ENCODE measurements at places on chromosomes 7 and 10.
A peak's percentile ranks its signal among the peaks of the same experiment; 100 is the strongest.

- peak; percentile 67 for DNase-seq
Measured at GRCh38 chr7:8260871-8261694, 884 bp downstream of the ICA1 start.

GRCh38 chr10:92124020-92124419 lies 166.9 kb downstream of the CPEB3 start:
- DNase-seq = no peak

- DNase-seq = no peak
Measured at GRCh38 chr7:102942181-102942866, 29.5 kb downstream of the LRRC17 start.

DNA sequence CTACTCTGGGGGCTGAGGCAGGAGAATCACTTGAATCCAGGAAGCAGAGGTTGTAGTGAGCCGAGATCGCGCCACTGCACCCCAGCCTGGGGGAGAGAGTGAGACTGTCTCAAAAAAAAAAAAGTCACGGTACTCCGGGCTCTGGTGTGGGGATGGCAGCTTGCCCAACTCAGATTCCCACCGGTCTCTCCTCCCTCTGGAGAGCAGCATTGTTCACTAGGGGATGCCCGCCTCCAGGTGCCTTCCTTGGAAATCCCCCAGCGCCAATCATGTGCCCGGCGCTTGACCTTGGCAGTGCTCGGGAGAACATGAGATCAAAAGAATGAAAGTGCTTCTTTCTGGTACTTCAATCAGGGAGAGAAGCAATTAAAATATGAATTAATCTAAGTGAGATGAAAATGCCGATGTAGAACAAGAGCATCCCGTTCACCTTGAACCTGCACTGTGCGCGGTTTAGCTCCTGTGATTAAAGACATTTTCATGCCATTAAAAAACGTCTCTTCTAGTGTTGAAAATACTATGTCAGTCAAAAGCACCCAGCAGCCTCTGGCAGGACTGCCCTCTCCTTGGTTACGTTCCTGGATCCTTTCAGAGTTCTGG lies 1127.3 kb upstream of the AUTS2 start:
- DNase-seq = no peak

DNA sequence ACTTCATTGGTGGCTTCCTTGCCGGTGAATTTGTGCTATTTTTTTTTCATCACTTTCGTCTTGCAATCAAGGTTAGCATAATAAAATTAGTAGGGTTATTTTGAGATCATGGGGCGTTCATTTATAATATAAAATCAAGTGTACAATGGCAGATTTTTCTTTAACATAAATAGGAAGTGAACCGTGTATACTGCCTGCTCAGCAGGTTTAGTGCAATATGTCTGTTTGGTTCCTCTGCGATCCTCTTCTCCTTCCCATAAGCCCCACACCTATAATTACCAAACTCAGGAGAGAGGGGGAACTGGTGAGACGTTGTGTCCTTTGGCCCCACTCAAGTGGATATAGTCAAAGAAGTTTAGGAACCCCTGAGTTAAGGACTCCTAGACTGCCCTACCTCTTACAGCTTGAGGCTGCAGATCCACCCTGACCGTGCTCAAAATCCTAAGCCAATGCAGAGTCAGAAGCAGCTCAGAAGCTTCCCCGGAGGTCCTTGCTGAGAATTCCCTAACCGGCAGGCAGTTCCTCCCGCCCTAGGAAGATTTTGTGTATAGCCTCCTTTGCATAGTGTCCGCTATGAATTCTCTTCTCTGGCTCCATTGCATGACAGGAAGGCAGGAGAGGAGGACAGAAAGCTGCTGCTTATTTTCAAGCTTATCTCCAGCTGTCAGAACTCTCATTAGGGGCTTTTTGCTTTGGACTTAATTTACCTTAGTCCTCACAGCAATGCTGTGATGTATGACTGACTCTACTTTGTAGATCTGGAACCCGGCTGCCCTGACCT lies 41.5 kb downstream of the PYROXD2 start:
- no peak for DNase-seq

- no peak for DNase-seq
Measured at GRCh38 chr10:106341356-106341755, 823.1 kb downstream of the SORCS1 start.

DNA sequence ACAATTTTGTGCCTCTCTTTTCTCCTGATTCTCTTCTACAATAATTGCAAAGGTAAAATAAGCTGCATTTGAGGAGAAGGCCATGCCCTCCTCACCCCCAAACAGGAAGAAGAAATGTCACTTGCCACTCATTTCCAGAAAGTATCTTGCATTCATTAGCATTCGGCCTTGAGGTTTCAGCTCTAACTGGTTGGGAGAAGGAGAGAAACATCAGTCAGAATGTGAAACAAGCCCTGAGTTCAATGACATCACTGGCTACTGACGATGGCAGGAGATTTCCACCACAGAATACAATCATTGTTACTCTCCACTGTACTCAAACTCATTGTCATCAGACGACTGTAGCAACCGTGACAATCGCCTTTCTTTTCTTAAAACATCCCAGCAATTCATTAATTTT lies 72.8 kb downstream of the PRKCQ start:
- no peak for DNase-seq

- no peak for DNase-seq
Measured at GRCh38 chr7:77967429-77967828, 168.9 kb downstream of the PHTF2 start.

DNA sequence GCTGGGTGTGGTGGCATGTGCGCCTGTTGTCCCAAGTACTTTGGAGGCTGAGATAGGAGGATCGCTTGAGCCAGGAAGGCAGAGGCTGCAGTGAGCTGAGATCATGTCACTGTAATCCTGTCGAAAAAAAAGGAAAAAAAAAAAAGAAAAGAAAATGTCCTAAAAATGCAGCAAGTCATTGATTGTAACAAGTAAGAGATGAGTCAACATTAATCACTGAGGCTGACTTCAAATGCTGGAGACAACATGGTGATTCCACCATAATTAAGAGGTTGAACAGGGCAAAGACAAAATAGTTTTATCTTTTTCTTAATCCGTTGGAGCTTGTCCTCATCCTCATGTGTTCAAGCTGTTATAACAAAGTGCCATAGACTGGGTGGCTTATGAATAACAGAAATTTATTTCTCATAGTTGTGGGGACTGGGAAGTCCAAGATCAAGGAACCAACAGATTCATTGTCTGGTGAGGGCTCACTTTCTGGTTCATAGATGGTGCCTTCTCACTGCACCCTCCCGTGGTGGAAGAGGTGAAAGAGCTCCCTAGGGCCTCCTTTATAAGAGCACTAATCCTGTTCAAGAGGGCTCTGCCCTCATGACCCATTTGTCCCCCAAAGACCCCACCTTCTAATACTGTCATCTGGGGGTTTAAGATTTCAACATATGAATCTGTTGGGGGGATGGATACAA lies 60.3 kb downstream of the TBXAS1 start:
- no peak for DNase-seq

GRCh38 chr10:61454541-61454940 lies 1.4 kb upstream of the TMEM26 start:
- DNase-seq = no peak

- DNase-seq = no peak
Measured at GRCh38 chr7:128777156-128778123, 1.8 kb upstream of the OPN1SW start.

DNA sequence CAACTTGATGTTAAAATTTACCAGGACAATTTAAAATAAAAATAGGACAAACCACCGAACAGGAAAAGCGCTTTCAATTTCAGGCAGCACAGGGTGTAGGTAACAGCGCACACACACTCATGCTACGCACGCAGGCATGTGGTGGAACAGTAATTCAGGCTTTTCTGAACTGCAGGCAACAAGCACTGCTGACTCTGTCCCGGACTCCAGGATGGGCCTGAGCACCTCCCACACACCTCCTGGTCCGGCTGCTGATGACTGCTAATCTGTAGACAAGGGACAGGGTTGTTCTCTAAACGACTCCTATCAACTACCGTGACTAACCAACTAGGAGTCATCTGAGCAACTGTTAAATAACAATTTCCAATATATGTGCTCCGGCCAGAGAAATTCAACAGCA lies 192.6 kb upstream of the FRMD4A start:
- no peak for DNase-seq

- no peak for DNase-seq
Measured at GRCh38 chr10:17730667-17731066, 21.3 kb upstream of the TMEM236 start.

- DNase-seq = no peak
Measured at GRCh38 chr10:63822496-63822895, 301.3 kb downstream of the REEP3 start.

GRCh38 chr7:117716707-117717299 lies 156.4 kb downstream of the CTTNBP2 start:
- DNase-seq = no peak

DNA sequence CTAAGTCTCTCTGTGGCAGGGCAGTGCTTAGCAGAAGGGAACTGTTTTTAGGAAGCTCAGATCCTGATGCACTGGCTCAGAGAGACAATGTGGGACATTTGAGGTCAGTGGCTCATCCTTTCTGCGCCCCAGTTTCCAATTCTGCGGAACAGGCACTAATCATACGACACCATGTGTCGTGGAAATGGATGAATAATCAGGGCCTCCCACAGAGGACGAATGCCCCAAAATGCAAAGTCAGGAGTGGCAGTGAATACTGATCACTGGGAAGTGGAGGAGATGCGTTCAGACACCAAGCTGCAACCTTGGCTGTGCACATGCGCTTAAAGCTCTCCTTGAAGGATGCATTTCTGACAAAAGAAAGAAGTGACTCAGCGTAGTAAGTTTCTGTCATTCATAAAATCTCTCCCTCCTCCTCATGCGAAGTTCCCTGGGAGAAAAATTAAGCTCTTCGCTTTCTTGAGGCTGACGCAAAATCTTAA lies 21.9 kb upstream of the ECHDC3 start:
- no peak for DNase-seq

GRCh38 chr10:130121486-130122079 lies 11.0 kb upstream of the C10orf143 start:
- DNase-seq = no peak

DNA sequence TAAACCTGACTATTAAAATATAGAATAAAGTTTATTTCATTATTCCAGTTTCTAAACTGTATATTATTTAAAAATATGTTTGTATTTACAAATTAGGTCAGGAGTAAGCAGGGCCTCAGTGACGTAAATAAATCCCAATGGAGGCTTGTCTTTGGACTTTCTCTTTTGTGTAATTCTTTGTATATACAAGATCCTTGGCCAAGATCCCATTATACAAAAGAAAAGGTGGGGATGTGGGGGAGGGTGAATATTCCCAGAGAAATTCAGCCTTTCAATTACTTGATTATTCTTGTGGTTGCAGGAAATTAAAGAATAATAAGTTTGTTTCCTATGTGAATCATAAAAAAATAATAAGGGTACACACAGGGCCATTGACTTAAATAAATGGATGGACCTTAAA lies 178.7 kb upstream of the PRPS1L1 start:
- DNase-seq = no peak

DNA sequence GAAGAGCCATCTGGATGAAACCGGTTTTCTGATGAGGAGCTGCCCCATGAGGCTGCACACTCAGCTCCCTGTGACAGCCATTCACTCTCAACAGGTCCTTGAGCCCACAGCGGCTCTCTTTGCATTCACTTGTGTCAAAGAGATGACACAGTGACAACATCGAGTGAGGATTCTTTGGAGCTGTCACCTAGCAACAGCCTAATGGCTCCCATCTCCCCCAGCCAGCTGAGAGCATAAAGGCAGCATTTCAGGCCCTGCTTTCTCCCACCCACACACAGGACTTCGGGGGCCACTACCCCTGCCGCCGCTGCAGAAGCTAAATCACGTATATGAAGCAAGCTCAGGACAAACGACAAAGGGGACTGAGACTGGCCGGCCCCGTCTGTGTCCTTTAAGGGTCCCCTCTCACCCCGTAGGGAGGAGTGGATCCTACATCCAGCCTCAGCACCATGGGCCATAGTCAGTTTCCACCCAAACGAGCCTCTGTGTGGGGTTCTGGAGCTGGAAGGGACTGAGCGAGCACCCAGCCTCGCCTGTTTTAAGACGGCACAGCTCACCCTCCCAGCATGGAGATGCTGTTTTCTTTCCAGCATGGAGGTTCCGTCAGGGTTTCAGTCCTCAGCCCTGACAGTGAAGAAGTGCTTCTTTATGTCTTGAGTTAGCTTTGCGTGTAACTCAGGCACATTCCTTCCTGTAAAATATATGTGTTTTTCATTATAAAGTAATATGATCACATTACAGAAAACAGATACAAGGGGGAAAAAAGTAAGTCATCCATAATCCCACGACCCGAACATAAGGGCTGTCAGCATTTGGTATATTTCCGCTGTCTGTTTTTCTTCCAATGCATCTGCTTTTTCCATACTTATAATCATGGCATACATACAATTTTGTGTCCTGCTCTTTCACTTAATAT lies 4.9 kb downstream of the CPA4 start:
- no peak for DNase-seq

- no peak for DNase-seq
Measured at GRCh38 chr10:70652761-70653657, 19.3 kb upstream of the ADAMTS14 start.

GRCh38 chr7:17183630-17184328 lies 114.7 kb upstream of the AHR start:
- DNase-seq = no peak

DNA sequence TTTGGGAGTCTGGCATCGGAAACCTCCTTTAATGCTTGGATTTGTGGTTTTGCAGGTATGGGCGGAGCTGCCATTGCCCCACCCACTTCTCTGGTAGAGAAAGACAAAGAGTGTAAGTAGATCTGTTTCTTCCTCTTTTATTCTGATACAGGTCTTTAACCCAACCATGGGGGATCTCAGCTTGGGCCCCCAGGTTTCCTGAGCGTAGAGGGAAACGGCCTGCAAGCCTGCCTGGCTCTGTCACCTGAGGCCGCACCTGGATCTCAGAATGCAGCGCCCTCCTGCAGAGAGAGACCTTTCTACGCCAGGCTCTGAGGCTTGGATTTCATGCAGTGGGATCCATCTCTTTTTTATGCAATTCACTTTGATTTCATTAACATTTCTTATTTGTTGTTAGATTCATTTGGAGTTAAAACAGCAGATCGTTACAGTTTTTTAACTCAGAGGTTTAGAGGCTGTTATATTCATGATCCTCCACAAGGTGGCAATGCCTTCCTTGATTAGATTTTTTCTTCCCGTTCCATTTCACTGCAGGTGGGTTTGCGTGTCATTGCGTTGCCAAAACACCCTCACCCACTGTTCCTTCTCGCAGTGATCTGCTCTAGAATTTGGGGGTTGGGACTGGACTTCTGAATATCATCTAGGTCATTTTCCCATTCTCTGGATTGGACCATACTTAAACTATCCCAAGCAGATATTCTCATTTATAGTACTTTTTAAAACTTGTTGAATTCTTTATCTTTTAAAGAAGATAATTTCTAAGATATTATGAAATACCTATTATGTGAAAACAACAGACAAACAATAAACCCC lies 20.0 kb downstream of the RBM17 start:
- DNase-seq = no peak

- DNase-seq = no peak
Measured at GRCh38 chr7:128100225-128100948, 69.2 kb upstream of the LRRC4 start.

- DNase-seq = no peak
Measured at GRCh38 chr7:37410305-37411229, 38.1 kb downstream of the ELMO1 start.

- no peak for DNase-seq
Measured at GRCh38 chr10:34286136-34286739, 528.9 kb downstream of the PARD3 start.
